ENCODE measurements at places on chromosomes 11 and 22.

- no peak for DNase-seq
These were observed 29.9 kb downstream of the TPST2 start for GRCh38 chr22:26559961-26560575.

- DNase-seq: no peak
These were observed 14.9 kb upstream of the PRG2 start for GRCh38 chr11:57405271-57405860.

GRCh38 chr11:33802194-33802950, 28.1 kb upstream of the FBXO3 start:
- DNase-seq: peak; percentile 90

DNA sequence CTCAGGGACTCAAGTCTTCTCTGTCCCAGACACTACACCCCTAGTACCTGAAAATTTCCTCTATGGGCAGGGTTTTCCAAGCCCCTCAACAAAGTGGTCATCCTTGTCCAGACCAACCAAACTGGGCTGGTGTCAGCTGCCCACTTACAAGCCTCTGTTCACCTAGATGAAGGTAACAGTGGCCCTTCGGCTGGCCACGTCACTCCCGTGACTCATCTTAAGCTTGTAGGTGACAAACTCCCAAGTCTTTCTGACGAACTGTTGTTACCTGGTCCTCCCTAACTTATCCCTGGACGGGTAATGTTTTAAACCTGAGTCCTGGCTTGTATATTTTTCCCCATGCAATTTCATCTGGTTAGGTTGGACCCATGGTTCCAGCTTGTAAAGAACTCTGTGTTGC, 4.7 kb downstream of the CXCR5 start:
- no peak for DNase-seq

DNA sequence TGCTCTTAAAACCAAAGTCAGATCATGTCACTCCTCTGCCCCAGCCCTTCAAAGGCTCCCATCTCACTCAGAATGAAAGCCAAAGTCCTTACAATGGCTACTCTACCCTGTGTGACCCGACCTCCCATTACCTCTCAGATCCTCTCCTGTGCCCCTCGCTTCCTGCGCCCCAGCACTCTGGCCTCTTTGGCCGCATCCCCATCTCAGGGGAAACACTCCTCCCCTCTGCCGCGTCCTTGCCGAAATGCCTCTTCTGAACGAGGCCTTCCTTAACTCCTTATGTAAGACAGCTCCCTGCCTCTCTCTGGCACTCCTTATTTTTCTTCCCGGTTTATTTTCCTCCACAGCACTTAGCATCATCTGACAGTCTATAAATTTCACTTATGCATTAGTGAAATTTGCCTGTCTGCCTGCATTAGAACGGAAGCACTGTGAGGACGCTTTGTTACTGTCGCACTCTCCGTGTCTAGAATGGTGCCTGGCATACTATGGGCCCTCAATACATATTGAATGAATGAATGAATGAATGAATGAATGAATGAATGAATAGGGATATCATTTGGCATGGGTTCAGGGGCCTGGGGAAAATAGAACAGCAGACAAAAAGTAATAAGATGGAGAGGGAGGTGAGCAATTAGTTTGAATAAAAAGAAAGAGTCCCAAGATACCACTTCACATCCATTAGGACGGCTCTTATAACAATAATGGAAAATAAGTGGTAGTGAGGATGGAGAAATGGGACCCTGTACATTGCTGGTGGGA, 137.8 kb downstream of the CEP164 start:
- no peak for DNase-seq

DNA sequence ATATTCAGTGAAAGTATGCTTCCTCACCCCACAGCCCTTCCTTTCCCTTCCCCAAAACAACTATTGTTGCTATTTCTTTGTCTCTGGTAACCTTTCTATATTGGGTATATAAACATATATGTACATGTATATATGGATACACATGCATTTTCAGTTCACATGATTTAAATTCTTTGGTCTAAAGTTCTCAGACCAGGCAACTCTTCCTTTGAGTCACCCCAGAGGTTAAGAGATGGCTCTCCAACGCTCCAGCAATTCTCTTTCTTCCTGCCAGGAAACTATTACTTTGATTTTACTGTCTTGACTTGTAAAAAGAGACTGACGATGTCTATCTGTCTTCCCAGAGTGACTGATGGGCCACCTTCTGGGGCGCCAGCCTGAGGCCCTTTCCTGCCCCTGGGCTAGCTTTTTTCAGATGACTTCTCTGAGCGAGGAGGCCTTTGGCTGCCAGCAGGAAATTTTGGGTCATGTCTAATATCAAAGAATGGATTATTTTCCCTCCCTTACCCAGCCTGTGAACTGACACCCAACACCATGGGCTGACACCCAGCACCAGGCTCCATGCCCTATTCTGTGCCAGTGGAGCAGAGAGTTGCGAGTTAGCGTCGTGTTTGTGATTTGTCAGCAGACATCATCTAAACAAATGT, 14.4 kb upstream of the ST3GAL4 start:
- no peak for DNase-seq

DNA sequence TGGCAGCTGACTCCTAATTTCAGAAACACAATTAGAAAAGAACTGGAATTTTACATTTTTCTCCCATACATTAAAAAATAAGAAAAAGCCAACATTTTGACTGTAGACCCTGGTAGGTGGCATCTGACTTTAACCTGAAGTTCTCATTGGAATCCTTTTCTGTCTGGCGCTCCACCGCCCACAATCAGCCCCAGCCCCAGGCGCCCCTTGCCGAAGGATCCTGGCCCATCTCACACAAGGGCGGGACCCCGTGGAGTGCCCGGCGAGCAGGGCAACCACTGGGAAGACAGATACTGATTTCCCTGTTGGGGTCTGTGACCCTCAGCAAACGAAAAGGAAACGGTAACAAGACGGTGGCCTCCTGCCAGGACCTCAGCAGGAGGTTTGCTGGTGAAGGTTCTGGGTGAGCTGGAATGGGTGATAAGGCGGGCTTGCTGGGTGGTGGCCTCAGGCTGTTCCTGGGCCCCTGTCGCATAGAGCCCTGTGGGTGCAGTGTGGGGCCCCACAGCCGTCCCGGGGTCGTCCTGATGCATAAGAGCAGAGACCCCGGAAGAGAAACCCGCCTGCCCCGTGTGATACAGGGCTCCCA, 15.7 kb downstream of the TSPO start:
- DNase-seq: no peak

GRCh38 chr11:101741479-101742175, 157.8 kb upstream of the TRPC6 start:
- no peak for DNase-seq

GRCh38 chr11:44831605-44832394, 105.0 kb downstream of the TSPAN18 start:
- no peak for DNase-seq

GRCh38 chr22:38448945-38449745, 5.9 kb downstream of the KCNJ4 start:
- DNase-seq: no peak

GRCh38 chr22:44129619-44129976, 51.1 kb upstream of the PARVG start:
- DNase-seq: no peak

DNA sequence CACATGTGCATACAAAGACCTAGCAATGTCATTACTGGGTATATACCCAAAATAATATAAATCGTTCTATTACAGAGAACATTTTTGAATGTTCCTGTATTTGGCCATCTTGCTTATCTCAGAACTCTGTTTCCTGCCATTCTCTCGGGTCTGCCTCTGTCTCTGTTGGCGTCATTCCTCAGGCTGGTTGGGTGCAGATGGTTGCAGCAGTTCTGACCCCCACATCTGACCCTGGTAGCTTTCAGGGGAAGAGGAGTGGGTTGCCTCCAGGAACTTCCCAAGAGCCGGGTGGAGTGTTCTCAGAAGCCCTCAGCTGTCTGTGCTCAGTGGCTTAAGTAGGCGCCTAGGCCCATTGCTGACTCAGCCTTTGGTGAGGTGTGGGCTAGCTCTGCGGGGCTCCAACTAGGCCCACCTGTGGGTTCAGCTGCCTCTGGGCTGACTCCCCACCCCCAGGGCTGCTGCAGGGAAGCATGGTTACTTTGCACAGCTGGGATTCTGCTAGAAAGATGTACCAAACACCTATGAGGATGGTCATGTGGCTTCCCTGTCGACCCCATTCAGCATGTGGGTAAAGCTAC, 114.0 kb downstream of the TBC1D22A start:
- no peak for DNase-seq

GRCh38 chr11:81920205-81920604, 813.5 kb downstream of the FAM181B start:
- DNase-seq: no peak

DNA sequence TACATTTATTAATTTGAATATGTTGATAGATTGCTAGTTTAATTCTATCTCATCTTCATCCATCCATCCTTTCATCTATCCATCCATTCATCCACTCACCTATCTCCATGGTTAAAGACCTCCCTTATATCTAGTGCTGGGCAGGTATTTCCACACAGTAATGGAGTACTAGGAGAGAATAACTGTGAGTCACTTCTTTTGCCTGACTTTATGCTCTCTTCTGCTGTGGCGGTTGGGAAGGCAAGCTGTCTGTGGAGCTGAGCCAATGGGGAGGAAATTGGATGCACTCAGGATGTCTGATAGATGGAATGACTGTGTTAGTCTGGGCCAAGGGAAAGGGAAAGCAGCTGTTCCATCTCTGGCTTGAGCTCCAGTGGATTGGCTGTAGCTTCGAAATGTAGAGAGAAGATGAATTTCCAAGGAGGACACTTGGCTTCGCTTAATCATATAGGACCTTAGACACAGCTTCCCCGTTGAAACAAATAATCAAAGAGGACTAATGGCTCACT, 60.3 kb downstream of the NELL1 start:
- DNase-seq: no peak

- DNase-seq: no peak
These were observed 13.9 kb downstream of the OR5B3 start for GRCh38 chr11:58392746-58393145.

GRCh38 chr11:45926536-45927331, 4.3 kb downstream of the LARGE2 start:
- DNase-seq: peak; percentile 20

GRCh38 chr22:19446603-19447329, 745 bp downstream of the C22orf39 start:
- DNase-seq: no peak

GRCh38 chr22:45552017-45552411, 49.3 kb downstream of the FBLN1 start:
- DNase-seq: peak; percentile 43

GRCh38 chr11:112121981-112122615, 35.4 kb downstream of the SDHD start:
- DNase-seq: no peak

DNA sequence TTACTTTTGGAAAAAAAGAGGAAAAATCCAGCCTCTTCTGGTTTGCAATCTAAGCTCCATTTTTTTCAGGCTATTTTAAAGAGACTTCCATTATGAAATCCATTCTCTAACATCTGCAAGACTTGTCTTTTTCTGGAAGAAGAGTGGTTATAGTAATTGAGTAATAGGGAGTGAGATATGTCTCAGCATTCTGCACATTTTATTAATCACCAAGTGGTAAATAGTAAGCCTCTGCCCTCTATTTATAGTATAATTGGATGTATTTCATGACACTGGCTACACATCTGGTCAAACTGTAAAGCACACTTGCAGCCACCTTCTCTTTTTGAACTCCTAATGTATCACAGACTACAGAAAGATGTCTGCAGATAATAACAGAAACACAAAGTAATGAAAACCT, 391.1 kb downstream of the ETS1 start:
- DNase-seq: no peak

- DNase-seq: no peak
These were observed 62.5 kb downstream of the SHANK2 start for GRCh38 chr11:71189768-71190315.

DNA sequence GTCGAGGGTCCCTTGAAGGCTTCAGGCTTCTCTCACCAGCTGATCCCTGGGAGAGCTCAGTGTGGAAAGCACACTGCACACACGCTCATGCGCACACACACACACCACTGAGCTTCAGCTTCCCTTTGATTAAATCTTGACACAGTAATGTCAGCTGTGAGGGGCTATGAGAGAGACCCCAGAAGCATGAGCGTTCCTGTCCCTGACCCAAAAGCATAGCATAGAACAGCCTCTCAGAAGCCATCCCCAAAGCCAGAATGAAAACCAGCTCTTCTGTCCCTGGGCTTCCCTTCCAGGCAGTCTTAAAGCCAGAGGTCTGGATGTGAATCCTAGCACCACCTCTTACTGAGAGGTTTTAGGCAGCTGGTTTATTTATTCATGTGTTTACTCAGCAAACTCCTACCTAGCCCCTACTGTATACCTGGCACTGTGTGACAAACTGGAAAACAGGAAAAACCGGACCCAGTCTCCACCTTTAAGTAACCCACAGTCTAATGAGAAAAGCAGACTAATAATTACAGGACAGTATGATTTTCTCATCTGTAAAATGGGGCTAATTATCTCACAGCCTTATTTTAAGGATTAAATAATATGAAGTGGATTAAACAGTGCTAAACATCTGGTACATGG, 15.9 kb downstream of the GALNT18 start:
- no peak for DNase-seq

GRCh38 chr11:94130298-94131046, 1.8 kb downstream of the PANX1 start:
- no peak for DNase-seq

DNA sequence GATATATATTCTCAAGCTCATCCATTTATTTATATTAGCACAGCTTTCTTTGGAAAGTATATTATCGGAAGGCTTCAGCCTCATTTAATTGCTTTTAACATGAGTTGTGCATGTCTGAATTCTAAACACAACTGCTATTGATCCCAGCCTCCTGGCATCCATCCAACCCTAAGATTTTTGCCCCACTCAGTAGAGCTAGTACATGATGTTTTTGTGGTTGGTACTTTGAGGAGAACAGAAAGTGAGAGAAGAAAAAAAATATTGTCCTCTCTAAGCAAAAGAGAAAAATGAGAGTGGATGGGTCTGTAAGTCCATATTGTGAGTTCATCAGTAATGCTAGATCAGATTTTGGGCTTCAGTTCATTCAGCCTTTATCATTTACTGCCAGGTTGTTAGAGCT, 198.7 kb downstream of the DDX10 start:
- DNase-seq: no peak

DNA sequence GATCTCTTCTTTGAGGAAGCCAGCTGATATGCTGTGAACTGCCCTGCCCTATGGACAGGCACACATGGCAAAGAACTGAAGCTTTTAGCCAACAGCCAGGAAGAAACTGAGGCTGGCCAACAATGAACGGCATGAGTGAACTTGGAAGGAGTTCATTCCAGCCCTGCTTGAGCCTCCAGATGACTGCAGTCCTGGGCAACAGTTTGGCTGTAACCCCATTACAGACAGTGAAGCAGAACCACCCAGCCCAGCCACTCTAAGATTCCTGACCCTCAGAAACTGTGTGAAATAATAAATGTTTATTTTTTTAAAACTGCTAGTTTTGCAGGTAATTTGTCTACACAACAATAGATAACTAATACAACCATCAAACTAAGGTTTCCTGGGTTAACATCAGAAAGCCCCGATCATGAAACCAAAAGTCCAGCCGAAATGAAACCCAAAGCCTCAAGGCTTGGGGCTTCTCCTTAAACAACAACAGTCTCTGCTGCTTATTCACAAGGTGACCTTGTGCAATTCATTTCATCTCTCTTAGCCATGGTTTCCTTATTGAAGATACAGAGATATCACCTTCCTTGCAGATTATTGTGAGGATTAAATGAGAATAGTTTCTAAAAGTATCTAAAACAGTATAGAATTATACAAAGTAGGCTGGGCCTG, 31.4 kb downstream of the PAK1 start:
- no peak for DNase-seq
